ENCODE measurements at places on chromosomes 6 and 20. TPM values are rescaled to one million over a fixed set of nuclear protein-coding genes. Genes with fewer than 3 reads are reported as not detected.

DNA sequence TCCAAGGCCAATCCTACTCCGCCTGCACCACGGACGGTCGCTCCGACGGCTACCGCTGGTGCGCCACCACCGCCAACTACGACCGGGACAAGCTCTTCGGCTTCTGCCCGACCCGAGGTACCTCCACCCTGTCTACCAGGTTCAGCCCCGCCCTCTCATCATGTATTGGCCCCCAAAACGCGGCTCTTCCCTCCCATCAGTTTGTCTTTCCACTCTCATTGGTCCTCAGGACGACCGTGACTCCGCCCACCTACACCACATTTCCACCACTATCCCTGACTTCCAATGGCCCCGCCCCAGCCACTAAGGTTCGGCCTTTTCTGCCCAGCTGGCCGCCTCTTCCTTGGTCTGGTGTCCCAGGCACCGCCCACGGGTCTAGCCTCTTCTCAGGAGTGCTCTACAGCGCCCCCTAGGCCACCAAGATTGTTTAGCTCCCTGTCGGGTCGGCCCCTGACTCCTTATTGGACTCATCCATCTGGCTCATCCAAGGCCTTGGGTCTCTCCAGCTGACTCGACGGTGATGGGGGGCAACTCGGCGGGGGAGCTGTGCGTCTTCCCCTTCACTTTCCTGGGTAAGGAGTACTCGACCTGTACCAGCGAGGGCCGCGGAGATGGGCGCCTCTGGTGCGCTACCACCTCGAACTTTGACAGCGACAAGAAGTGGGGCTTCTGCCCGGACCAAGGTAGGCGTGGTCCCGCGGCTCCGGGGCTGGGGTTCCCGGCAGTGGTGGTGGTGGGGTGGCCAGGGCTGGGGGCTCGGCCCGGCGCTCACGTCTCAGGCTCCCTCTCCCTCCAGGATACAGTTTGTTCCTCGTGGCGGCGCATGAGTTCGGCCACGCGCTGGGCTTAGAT lies 3.1 kb downstream of the MMP9 start:
- peak; percentile 48 for DNase-seq

GRCh38 chr20:7113577-7114466 lies 346.3 kb downstream of the BMP2 start:
- DNase-seq = peak; percentile 28

GRCh38 chr6:112320561-112321318 lies 26.4 kb upstream of the RFPL4B start:
- no peak for DNase-seq

DNA sequence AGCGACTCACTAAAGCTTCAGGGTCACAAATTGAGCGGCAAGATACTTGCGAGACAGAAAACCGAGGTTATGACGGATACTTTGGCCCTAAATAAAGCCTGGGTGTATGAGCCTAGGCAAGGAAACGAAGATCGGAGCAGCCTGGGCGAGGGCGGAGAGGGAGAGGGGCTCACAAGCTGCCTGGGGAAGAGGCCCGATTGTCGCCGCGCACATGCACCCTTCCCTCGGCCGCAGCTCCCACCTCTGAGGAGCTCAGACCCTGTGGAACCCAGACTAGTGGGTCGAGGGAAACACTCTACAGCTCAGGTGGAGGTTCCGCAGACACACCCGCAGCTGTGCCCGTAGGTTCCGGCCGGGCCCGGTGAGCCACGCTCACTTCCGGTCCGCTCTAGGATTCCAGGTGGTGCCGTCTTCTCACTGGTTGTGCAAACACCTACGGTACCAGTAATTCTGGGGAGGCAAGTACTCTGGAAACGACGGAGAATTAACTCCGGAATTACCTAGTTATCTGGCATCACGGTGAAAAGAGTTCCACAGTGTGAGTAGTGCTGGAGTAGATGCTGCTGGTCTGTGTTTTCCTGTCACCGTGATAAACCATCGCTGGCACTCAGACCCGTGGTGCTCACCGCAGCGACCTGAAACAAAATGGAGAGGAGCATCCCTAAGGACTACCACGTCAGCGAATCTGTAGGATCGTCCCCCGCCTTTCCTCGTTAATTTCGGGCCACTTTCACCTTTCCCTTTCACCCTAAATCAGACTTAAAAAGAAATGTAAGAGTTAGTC lies 61.5 kb downstream of the GPX5 start:
- DNase-seq = peak; percentile 95

- DNase-seq = peak; percentile 94
Measured at GRCh38 chr6:108689272-108690161, 128.8 kb downstream of the FOXO3 start.

- no peak for DNase-seq
Measured at GRCh38 chr20:8049310-8049709, 29.7 kb upstream of the TMX4 start.

DNA sequence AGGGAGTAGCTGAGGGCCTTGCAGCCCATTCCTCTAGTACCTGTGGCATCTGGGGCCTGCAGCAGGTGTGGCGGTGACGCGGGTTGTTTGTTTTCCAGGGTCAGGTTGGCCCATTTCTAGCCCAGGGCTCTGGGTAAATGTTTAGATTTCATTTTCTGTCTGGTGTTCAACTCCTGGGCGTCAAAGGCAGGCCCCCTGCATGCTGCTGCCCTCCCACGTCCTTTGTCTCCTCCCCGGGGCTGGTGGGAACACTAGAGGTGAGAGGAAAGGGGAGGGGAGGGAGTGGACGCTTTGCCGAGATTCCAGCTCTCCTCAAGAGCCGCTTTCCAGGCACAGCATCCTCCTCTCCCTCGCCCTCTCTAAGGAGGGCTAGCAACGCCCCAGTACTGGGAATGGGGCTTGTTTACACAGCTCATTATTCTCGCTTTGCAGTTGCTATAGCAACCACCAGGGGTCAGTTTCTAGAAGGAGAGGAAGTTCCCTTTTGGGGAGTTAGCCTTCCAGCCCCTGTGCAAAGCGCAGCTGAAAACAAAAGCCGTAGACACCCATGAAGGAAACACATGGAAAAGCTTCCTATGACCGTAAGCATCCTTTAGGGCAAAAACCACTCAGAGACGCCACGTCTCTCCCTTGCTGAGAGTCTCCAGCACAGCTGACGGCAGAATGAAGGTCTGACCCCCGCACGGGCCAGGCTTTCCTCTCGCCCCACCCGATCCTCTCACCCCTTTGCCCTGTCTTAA lies 170.6 kb downstream of the LY86 start:
- DNase-seq = peak; percentile 66

GRCh38 chr6:143328876-143329275 lies 121.6 kb downstream of the ADAT2 start:
- no peak for DNase-seq

DNA sequence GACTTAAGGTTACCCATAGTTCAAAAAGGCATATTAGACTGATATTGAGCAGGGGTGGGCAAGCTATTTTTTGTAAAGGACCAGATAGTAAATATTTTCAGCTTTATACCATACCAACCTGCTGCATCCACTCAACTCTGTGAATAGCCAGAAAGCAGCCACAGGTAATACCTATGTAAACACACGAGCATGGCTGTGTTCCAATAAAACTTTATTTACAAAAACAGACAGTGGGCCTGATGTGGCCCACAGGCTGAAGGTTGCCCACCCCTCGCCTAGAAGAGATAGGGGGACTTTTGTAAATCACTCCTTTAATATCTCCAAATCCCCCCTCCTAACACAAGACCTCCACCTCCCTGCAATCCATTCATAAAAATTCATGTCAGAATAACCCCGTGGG lies 64.4 kb downstream of the PSMG4 start:
- no peak for DNase-seq

DNA sequence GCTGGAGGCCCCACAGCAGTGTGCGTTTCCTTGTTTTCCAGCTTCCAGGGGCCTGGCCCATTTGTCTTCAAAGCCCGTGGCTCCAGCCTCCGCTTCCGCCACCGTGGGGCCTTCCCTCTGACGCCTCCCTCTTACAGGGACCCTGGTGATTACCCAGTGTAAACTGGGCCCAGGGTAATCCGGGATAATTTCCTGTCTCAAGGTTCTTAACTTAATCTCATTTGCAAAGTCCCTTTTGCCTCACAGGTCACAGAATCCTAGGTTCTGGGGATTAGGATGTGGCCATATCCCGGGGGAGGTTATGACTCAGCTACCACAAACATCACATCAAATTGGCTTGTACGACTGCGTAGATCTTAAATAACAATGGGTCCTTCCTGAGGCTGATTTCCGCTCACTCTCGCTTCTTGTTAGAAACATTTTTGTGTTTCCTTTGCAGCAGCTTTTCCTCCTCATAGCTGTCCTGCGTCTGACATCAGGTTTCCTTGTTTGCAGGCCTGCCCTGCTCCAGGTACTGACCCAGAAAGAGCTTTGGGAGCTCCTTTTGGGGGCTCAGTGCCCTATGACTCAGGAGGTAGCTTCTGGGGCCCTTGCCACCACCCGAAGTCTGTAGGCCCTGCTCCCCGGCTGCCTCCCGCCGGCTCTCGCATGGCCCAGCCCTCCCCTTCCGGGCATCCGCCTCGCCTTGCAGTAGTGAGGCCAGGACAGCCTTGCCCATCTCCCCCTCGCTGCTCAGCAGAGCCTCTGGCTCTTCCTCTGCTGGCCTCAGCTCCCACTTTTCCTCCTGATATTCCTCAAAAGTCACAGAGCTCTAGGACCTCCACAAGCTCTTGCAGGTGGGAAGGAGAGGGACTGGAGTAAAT lies 100.5 kb downstream of the ERMARD start:
- DNase-seq = peak; percentile 24

DNA sequence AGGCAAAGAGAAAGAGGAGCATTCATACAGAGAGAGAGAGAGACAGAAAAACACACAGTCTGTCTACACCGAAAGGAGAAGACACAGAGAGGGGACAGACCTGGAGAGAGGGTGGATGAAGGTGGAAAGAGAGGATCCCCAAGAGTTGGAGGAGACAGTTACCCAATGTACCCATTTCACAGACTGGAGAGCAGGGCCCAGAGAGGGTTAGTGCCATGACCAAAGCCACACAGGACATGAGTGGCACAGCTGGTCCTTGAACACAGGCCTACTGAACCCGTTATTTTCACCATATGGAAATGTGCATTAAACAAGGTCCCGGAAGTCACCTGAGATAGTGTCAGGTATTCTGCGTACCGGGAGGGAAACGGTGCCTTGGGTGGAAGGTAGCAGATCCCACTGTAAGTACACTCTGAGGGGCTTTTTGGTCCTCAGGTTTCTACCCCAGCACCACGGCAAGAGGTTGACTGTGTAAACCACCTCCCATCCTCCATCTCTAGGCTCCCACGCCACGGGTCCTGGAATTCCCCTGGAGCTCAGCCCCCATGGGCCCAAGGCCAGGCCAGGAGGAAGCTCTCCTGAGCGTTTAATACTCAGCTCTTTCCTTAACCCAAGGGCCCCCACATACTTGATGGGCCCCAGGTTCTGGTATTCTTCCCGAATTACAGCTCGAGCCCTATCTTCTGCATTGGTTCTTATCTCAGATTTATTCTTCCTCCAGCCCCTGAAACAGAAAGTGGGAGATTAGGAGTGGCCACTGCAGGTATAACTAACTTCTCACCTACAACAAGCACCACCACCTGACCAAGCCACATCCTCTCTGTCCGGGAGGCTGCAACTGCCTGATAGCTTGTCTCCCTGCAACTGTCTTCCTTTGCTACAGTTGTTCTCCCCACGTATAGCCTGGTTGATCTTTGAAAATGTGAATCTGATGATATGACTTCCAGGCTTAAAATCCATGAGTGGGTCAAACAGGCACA lies 38.4 kb upstream of the OCSTAMP start:
- no peak for DNase-seq

DNA sequence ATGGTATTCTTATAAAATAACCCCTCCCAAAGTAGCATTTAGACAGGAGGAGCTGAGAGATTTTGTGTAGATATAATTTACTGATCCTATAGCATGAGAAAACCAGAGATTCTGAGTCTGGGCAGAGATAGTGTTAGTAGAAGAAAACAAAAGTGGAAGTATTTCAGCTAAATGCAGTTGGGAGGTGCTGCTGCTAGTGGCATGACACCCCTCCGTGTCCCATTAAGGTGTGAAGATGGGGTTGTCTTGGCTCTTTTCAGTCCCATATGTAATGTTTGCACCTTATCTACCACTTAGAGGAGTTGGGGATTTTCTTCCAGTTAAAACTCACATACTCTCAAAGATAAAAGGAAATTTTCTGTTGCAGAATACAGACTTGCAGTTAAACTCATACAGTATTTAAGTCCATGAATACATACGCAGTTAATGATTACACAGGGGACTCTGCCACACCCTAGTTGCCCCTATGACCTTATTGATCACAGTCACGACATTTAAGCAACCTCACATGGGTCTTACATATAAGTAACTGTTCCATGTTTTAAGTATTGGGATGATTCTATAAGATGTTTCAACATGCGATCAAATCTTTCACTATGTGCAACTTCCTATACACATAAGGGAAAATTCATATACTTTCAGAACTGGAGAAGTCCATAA lies 11.5 kb downstream of the TAAR2 start:
- no peak for DNase-seq

GRCh38 chr6:69622230-69622629 lies 174.6 kb downstream of the LMBRD1 start:
- DNase-seq = no peak

- no peak for DNase-seq
Measured at GRCh38 chr20:53055367-53056067, 83.4 kb downstream of the TSHZ2 start.

DNA sequence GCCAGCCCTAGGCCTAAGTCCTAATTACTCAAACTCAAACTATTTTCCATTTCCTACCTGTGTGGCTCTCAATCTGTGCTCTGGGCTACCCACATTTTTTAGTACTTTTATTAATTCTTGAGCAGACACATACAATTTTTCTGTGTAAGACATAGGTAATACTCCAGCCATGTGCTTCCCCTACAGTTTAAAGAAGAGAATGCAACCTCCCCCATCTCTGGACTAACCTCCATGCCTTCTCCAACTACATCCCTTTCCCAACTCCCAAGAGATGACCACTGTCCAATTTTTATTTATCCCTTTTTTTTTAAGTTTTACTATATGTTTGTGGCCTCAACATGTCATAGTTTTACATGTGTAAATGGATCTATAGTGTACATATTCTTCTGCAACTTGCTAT lies 5.8 kb downstream of the HMGN4 start:
- DNase-seq = peak; percentile 33

GRCh38 chr20:47974234-47974878 lies 189.1 kb upstream of the SULF2 start:
- no peak for DNase-seq

The C6orf132 gene
- 27.4 TPM for total RNA-seq

The SIM1 gene
- total RNA-seq = not detected

The HMGCLL1 gene
- total RNA-seq = not detected

The EFCAB8 gene
- 0.45 TPM for total RNA-seq

The FOXF2 gene
- total RNA-seq = 9.6 TPM

Data from stomach (tissue), 19 donors.